ENCODE measurements at places on chromosomes 13 and 19.

DNA sequence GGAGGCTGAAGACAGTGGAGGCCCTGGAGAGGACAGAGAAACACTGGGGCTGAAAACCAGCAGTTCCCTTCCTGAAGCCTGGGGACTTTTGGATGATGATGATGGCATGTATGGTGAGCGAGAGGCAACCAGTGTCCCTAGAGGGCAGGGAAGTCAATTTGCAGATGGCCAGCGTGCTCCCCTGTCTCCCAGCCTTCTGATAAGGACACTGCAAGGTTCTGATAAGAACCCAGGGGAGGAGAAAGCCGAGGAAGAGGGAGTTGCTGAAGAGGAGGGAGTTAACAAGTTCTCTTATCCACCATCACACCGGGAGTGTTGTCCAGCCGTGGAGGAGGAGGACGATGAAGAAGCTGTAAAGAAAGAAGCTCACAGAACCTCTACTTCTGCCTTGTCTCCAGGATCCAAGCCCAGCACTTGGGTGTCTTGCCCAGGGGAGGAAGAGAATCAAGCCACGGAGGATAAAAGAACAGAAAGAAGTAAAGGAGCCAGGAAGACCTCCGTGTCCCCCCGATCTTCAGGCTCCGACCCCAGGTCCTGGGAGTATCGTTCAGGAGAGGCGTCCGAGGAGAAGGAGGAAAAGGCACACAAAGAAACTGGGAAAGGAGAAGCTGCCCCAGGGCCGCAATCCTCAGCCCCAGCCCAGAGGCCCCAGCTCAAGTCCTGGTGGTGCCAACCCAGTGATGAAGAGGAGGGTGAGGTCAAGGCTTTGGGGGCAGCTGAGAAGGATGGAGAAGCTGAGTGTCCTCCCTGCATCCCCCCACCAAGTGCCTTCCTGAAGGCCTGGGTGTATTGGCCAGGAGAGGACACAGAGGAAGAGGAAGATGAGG is 1.5 kb downstream of the PPP1R15A start:
- DNase-seq = no peak

- DNase-seq = no peak
These were observed 884.2 kb downstream of the PCDH9 start for GRCh38 chr13:66345971-66346370.

GRCh38 chr13:59303433-59303832 is 860.3 kb downstream of the DIAPH3 start:
- no peak for DNase-seq

GRCh38 chr19:1907563-1908363 is 2.6 kb downstream of the ADAT3 start:
- DNase-seq = no peak

Data from stimulated activated CD8-positive, alpha-beta memory T cell treated with anti-CD3 and anti-CD28 coated beads, Interleukin-15, amount 100 ng/mL, for 24 hours (primary cell).